BJ (cell line): ENCODE measurements at places on chromosomes 11 and 22. TPM values are rescaled to one million over a fixed set of nuclear protein-coding genes. Genes with fewer than 3 reads are reported as not detected.
A peak's percentile ranks its signal among the peaks of the same experiment; 100 is the strongest.

GRCh38 chr11:25566298-25567200 is 765.4 kb upstream of the ANO3 start:
- no peak for DNase-seq

The SHISAL1 gene
- 0.28 and 0.34 TPM in 2 replicates for polyA plus RNA-seq

- no peak for DNase-seq
Measured at GRCh38 chr11:61028135-61028729, 56.8 kb downstream of the CD6 start.

DNA sequence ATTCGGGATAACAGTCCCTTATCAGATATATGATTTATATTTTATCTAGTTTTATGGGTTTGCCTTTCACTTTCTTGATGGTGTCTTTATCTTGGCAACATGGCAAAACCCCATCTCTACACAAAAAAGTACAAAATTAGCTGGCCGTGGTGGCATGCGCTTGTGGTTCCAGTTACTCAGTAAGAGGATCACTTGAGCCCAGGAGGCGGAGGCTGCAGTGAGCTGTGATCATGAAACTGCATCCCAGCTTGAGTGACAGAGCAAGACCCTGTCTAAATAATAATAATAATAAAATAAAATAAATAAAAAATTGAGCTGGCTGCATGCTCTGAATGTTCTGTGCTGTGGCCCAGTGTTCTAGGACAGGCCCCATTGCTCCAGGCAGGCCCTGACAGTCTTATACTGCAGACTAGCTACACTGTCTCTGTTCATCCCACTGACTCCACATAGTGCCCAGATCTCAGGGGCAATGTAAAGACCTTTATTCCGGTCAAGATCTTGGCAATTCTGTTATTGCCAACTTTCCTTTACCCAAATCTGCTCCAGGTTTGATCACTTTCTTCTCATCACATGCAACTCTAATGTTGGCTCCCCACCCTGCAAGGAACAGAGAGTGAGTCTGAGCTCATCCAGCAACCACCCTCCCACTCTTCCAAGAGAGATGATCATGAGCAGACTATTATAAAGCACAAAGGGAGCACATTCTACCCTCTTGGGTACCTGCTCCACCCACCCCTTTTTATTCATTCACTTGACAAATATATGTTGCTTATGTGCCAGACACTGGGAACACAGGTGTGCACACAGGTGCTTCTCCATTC is 8.8 kb downstream of the HSPA8 start:
- DNase-seq: no peak

- DNase-seq: no peak
Measured at GRCh38 chr11:8097468-8097867, 16.5 kb downstream of the TUB start.

DNA sequence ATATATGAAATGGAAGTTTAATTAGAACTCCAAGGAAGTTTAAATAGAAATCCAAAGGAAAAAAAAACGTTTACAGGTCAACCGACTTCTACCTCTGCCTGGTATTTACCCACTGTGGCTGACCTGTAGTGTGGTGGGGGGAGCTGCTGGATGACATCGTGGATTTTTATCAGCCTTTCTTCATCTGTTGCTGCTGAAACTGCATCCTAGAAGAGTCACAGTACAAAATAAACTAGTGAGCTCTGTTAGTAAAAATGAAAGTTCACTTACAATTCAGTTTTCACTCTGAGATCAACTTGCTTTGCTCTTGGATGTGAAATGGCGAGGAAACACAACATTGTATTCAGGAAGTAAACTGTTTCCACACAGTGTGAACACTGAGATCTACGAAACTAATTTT is 43.2 kb upstream of the TP53AIP1 start:
- no peak for DNase-seq

DNA sequence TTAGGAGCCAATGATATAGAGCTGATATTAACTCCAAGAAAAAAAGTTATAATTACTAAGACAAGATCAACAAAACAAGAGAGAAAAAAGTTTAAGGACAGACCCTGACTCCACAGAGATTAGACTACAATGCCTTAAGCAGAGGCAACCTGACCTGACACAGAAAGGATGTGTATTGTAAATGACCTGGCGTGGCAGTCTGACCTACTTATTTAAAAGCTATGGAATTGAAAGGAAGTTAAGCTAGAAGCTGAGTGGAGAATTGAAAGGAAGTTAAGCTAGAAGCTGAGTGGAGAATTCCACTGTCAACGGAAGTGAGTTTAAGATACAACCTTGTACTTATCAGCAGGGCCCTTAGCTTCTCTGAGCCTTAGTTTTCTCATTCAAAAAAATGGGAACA is 885.4 kb downstream of the OPCML start:
- no peak for DNase-seq

GRCh38 chr11:36071917-36072500 is 128.1 kb downstream of the LDLRAD3 start:
- no peak for DNase-seq

GRCh38 chr22:49849161-49850020 is 4.3 kb upstream of the ZBED4 start:
- DNase-seq: no peak

DNA sequence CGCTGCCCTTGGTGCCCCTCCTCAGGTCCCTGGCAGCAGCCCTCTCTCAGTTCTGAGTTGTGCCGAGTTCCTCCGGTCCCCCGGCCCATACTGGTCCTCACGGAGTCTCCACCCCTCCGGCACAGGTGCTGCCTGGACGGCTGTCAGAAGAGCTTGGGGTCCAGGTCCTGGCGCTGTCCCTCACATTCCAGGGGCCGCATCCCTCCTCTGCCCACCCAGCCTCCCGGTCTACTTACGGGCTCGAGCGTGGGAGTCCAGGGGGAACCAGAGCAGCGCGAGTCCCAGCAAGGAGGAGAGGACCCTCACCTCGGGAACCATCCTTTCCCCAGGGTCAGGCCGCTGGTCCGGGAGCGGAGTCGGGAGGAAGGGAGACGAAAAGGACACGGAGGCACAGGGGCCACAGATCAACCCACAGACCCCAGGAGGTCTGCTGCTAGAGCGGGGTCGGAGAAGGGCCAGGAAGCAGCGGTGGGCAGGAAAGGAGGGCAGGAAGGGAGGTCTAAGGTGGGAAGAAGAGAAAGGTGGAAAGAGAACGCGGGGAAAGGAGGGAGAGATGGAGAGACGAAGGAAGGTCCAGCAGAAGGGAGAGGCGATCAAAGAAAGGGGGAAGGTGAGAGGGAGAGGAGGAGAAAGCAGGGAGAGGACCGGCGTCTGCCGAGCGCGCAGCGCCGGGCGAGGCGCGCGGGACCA is 510 bp downstream of the CHRDL2 start:
- DNase-seq: no peak

- no peak for DNase-seq
Measured at GRCh38 chr22:35575116-35575748, 34.6 kb downstream of the RASD2 start.

DNA sequence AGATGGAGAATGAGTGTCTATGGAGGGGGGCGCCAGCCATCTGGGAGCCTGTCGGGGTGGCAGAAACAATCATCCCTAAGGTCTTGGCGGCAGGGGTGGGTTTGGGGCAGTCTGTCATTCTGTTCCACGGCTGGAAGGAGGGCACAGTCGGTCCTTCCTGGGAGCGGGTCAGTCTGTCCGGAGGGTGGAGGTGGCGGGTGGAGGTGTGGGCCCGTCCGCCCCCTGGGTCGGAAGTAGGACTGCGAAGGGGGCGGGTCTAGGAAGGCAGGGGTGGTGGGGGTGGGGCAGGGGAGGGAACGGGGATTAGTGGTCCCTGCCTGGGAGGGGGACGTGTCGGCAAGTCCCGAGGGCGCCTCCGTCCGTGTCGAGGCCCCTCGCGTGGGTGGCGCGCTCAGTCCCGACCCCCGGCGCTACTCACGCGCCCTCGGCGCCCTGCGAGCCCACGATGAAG is 461 bp downstream of the TBC1D10A start:
- DNase-seq: no peak

DNA sequence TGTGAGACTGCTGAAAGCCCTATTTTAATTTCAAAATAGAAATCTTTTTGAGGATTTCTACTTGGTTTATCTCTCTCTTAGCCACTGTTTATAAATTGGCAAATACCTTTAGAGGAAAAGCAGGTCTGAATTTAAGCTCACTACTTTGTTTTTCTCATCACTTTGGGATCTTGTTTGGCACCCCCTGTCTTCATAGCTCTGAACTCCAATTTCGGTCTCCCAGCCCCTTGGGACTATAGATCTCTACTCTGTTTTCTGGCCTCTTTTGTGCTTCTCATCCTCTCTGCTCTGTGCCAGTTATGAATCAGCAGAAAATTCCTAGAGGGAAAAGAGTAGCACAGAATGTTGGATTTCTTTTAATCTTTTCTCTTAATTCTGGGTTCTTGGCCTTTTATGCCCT is 118.3 kb downstream of the CYP2R1 start:
- DNase-seq: no peak

- no peak for DNase-seq
Measured at GRCh38 chr11:125410091-125410490, 86.0 kb downstream of the FEZ1 start.

GRCh38 chr11:125069796-125070195 is 6.7 kb downstream of the SLC37A2 start:
- no peak for DNase-seq

GRCh38 chr11:105244160-105244825 is 104.7 kb upstream of the CARD18 start:
- peak; percentile 92 for DNase-seq

DNA sequence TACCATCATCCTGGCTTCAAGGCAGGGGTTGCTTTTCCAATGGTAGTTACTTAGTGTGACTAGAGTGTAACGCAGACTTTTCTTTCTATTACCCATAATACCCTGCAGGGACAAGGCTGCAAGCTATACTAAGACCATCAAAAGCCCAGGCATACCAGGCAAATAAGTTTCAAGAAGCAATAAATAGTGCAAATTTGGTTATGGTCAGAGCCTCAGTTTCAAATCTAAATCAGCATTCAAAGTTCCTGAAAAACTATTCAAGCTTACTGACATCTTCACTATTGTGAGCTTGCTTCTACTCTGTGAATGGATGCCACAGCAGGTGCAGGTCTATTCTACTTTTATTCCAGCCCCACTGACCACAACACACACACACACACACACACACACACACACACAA is 2.5 kb upstream of the HBB start:
- DNase-seq: no peak

- DNase-seq: no peak
Measured at GRCh38 chr11:75150879-75151278, at the start of gene SLCO2B1. SLCO2B1 (plus strand) TSS chr11:75151107; CDS start chr11:75151382, 275 bp downstream.

The CALCB gene
- polyA plus RNA-seq: not detected in 2 replicates

- no peak for DNase-seq
Measured at GRCh38 chr22:50246242-50247175, 1.7 kb upstream of the TUBGCP6 start.

The TTC12 gene
- polyA plus RNA-seq: 11.2 and 14.0 TPM in 2 replicates

The PAX6 gene
- not detected in 2 replicates for polyA plus RNA-seq

The NXPE1 gene
- polyA plus RNA-seq: not detected in 2 replicates

- no peak for DNase-seq
Measured at GRCh38 chr11:127055236-127055635, 54.7 kb upstream of the KIRREL3 start.

The SIAE gene
- 42.1 and 43.8 TPM in 2 replicates for polyA plus RNA-seq

DNA sequence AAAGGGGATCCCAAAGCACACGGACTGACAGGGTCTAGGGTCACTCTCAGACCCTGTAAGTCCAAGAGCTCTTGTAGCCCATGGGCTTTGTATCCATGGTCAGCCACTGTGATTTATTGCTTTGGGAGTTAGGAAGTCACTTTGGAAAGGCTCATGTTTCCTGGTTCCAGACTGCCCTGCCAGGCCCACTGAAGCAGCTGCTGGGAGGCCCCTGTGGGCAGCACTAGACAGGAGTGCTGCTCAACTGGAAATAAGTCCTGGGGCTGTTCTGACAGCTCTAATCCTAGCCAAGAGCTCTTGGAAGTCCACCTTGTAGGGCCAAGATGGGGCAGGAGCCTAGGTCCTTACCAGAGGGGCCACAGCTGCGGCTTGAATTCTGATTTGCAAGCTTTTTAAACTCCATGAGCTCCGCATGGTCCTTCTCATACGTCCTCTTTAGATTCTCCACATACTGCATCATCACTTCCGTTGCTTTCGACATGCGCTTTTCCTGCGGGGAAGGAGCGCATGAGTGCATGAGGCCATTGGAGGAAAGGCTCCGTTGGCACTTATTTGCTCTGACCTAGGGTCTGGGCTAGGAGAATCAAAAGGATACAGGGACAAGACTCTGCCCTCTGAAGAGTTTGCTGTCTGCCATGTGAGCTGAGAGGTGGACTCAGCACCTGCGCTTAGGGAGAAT is 32.2 kb upstream of the LYVE1 start:
- no peak for DNase-seq

GRCh38 chr11:69874178-69874983 is 55.2 kb upstream of the FGF3 start:
- no peak for DNase-seq

DNA sequence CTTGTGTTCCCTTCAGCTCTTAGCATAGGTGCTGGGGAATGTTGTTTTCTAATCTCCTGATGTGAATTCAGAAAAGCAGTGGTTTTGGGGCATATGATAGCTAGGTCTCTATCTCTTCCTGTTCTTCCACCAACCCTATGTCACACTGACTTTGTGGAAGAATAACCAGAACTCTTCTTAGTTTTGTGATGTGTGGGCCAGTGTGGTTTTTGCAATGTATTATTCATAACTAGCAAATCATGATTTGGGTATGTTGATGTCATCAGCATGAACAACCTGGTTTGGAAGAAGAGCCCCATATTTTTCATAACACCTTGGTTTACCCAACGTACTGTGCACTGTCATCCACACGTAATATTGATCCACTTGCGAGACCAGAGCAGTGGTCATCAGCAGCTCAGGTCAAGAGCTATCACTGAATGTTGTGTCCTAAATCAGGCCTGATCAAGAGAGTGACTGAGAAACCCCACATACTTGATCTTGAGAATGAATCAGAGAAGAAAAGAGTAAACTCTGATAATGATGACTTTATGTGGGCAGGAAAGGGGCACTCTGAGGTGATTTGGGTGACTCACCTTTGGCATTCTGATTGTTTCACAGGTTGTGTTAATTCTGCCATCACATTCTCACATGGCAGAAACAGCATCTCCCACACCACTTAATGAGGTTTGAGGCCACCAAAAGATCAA is 19.4 kb upstream of the MS4A6E start:
- no peak for DNase-seq

The VSIG10L2 gene
- not detected in 2 replicates for polyA plus RNA-seq

- no peak for DNase-seq
Measured at GRCh38 chr22:38718414-38718813, 12.7 kb downstream of the GTPBP1 start.

GRCh38 chr11:103898065-103898464 is 138.4 kb upstream of the DDI1 start:
- DNase-seq: no peak

DNA sequence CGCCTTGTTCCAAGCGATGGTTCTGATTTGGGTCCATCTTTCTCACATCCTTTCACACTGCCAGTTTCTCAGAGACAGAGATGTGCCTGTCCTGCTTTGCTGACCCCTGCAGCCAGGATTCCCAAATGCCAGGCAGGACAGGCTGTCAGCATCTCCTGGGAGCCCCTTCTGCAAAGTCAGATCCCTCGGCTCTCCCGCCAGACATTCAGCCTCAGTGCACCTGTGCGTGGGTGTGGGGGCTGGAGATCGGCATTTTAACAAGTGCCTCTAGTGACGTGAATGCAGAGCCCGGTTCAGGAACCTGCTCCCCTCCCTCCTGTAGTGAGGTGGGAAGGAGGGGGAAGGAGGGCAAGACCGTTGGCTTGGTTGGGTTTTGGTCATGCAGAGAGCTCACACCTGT is 108.9 kb upstream of the FGF3 start:
- no peak for DNase-seq

- DNase-seq: no peak
Measured at GRCh38 chr11:19478891-19479290, 233.7 kb upstream of the NAV2 start.
